RKO (cell line): ENCODE measurements at places on chromosomes 2 and 18.

GRCh38 chr2:202831242-202832220, 40.0 kb downstream of the ICA1L start:
- DNase-seq: peak; percentile 79

- DNase-seq: no peak
Measured at GRCh38 chr2:85914922-85915321, 26.1 kb upstream of the ST3GAL5 start.

DNA sequence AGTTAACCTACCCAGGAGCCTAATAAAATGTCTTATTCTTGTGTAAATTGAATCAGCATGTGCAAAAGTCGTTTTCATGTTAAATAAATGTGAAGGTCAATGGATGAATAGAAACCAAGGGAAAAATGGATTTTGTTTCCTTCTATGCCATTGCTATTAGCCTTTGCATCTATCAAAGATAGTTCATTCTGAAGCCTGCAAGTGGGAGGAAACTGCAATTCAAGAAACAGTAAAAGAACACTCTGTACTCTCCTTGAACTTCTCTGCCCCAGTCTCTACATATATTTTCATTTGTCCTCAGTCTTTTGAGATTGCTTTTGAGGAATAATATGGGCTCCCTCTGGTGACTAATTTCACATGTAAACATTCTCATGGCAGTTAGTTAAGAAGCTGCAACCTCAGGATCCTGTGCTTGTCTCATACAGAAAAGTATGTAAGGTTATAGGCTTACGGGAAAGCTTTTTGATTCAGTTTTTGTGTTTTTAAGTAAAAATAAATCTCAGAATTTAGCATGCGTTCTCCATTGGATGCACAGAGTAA, 1590.0 kb upstream of the LRRTM1 start:
- DNase-seq: peak; percentile 1

- no peak for DNase-seq
Measured at GRCh38 chr2:64345998-64346397, 108.0 kb upstream of the LGALSL start.

DNA sequence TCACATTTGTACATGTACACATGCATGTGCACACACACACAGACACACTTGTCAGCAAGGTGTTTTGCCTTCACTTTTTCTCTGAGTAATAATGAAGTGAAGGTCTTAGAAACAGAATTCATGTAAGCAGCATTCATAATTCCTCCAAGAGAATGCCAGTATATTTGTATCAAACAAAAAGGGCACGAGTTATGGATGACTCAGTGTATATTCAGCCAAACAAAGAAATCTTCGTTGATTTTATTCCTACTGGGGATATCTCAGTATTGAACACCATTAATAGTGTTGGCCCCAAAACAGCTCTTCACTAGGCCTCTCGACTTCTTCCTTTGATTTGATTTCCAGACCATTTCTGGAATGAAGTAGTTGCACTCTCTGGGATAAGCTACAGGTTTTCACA, 125.3 kb downstream of the PIK3C3 start:
- no peak for DNase-seq

GRCh38 chr18:48657447-48658120, 118.8 kb downstream of the CTIF start:
- no peak for DNase-seq

GRCh38 chr2:182207049-182207746, 219.6 kb downstream of the PDE1A start:
- no peak for DNase-seq
